ENCODE measurements at places on chromosomes 13 and 19. TPM values are rescaled to one million over a fixed set of nuclear protein-coding genes. Genes with fewer than 3 reads are reported as not detected.
A peak's percentile ranks its signal among the peaks of the same experiment; 100 is the strongest.

The BSPH1 gene
- total RNA-seq, result not detected

The FUT2 gene
- 0.40 TPM for total RNA-seq

The LGALS14 gene
- total RNA-seq, result not detected

The GJB6 gene
- total RNA-seq, result not detected

DNA sequence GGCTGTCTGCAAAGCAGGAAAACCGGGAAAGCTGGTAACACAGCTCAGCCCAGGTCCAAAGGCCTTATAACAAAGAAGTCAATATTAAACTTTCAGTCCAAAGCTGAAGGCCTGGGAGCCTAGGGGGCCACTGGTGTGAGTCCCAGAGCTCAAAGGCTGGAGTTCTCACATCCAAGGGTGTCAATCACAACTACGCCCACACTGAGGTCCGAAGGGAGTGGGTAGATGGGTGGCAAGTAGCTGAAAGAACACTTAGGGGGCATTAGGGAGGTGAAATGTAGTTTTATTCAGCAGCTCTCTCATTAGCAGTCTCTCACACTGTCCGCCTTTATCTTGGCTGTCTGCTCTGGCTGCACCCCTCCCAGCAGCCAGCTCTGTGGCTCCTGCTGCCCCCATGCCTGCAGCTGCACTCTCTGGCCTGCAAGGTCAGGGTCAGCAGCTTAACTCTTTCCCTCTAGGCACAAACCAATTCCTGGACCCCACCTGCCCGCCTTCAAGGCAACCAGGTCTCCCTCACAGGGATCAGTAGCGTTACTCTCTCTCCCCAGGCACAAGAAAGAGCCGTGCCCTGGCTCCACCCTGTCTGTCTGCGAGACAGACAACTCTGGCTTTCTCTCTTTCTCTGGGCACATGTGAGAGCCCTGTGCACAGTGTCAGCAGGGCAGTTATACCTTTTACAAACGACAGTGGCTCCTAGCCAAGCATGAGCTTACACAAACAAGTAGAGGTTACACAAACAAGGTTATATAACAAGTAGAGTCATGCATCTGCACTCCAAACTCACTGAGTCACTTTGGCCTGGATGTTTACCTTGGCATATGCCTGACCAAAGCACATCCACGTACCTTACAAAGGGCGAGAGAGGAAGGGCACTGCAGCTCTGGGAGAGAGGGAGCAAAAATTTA lies 249.4 kb upstream of the PCDH20 start:
- no peaks in the 10 kb centered on the region for H3K27me3 ChIP-seq
- H3K4me1 ChIP-seq, result no peaks in the 10 kb centered on the region
- H3K4me3 ChIP-seq, result no peak overlapping the region
- H3K36me3 ChIP-seq, result no peaks in the 10 kb centered on the region
- DNase-seq, result no peak

DNA sequence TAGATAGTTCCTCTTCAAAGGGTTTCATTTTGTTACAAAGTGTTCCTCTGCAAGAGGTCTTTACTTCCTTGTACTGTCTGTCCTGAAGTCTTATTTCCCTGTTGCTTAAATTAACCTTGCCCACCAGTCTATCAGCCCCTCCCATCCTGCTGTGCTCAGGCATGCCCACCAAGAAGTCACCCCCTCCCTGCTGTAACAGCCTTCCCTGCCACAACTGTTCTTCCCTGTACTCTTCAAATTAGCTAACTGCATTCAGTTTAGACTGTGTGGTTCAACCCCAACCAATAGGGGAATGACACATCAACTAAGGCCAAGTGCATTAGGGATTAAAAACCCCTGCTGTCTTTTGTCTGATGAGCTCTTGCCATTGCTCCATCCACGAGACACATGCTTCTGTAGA lies 34.4 kb upstream of the ZNF562 start:
- H3K36me3 ChIP-seq, result no peaks in the 10 kb centered on the region
- H3K4me3 ChIP-seq, result no peak overlapping the region
- DNase-seq, result no peak

GRCh38 chr19:8336660-8337059 lies 6.4 kb downstream of the KANK3 start:
- H3K36me3 ChIP-seq, result no peaks in the 10 kb centered on the region
- no peak overlapping the region for H3K4me3 ChIP-seq
- no peak for DNase-seq
- peaks cover 36% of the 10 kb centered on the region for H3K27me3 ChIP-seq

- no peak for DNase-seq
- no peaks in the 10 kb centered on the region for H3K4me1 ChIP-seq
- H3K36me3 ChIP-seq, result peaks cover 26% of the 10 kb centered on the region
- no peak overlapping the region for H3K27ac ChIP-seq
Observed at GRCh38 chr13:79359064-79359463, 47.0 kb downstream of the RBM26 start.

- H3K27me3 ChIP-seq, result no peaks in the 10 kb centered on the region
- no peak overlapping the region for H3K27ac ChIP-seq
- DNase-seq, result no peak
- no peak overlapping the region for H3K4me3 ChIP-seq
Observed at GRCh38 chr13:107907065-107907805, 308.1 kb downstream of the LIG4 start.

GRCh38 chr19:10339380-10339960 lies at the start of gene ICAM3:
Gene ICAM3 (minus strand): TSS chr19:10339624. CDS start chr19:10339614, 10 bp downstream.
- no peak within 1 kb of the TSS for H3K4me3 ChIP-seq
- H3K4me1 ChIP-seq, result peaks cover 7% of the 10 kb centered on the region
- H3K36me3 ChIP-seq, result no peaks in the 10 kb centered on the region
- DNase-seq, result no peak
- H3K27me3 ChIP-seq, result no peaks in the 10 kb centered on the region

GRCh38 chr13:85537601-85538000 lies 261.6 kb downstream of the SLITRK6 start:
- no peaks in the 10 kb centered on the region for H3K27me3 ChIP-seq
- H3K4me1 ChIP-seq, result no peaks in the 10 kb centered on the region
- H3K27ac ChIP-seq, result no peak overlapping the region
- DNase-seq, result peak; percentile 54
- no peak overlapping the region for H3K4me3 ChIP-seq
- H3K36me3 ChIP-seq, result no peaks in the 10 kb centered on the region

DNA sequence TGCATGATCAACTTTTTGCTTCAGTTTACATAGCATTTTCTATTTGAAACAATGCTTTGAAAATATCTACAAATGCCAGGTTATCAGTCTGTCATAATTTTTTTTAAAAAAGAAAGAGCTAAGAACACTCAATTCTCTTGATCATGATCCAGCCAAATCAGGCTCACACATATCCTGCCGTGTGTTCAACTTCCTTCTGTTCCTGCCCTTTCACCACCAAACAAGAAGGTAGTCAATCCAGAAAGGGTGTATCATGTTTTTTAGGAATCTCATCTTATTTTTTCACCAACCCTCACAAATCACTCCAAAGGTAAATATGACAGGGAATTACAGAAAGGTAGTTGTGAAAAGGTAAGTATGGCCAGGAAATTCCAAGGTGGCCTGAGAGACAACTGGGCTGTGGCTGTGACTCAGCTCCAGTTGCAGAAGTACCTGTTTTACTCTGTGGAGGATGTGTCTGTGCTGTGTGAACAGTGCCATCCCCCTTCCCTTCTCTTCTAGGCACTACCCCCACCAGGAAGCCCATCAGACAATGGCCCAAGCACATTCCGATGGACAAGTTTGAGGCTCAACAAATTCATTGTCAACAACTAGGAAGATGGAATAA lies 138.8 kb upstream of the GJB6 start:
- H3K36me3 ChIP-seq, result no peaks in the 10 kb centered on the region
- H3K27me3 ChIP-seq, result peaks cover 3% of the 10 kb centered on the region
- no peaks in the 10 kb centered on the region for H3K4me1 ChIP-seq

DNA sequence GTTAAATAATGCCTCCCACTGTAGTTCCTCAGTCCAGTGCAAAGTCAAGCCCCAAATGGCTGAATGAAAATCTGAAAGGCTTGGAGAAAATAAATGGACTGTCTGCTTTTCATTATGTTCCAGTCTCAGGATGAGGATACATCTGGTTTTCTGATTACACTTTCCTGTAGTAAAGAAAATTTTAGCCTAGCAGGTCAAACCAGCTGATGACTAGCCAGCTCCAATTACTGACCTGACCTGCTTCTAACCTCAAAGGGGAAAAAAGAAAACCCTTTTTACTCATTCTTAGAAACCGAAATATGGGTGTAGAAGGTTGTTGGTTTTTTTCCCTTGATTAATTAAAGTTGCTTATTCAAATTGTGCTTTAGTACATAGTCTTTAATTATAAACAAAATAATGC lies 418.4 kb downstream of the EFNB2 start:
- no peaks in the 10 kb centered on the region for H3K27me3 ChIP-seq
- DNase-seq, result peak; percentile 17
- no peaks in the 10 kb centered on the region for H3K4me1 ChIP-seq
- H3K27ac ChIP-seq, result no peak overlapping the region

GRCh38 chr19:4977299-4978174 lies 8.6 kb downstream of the KDM4B start:
- DNase-seq, result peak; percentile 45
- H3K36me3 ChIP-seq, result no peaks in the 10 kb centered on the region
- H3K4me1 ChIP-seq, result peaks cover 11% of the 10 kb centered on the region
- H3K27ac ChIP-seq, result no peak overlapping the region

GRCh38 chr13:98792321-98792720 lies 39.8 kb upstream of the SLC15A1 start:
- no peak overlapping the region for H3K27ac ChIP-seq
- no peak for DNase-seq
- H3K4me1 ChIP-seq, result no peaks in the 10 kb centered on the region
- no peak overlapping the region for H3K4me3 ChIP-seq
- no peaks in the 10 kb centered on the region for H3K27me3 ChIP-seq
- H3K36me3 ChIP-seq, result peaks cover 11% of the 10 kb centered on the region
